ENCODE measurements at places on chromosomes 6 and 20.

DNA sequence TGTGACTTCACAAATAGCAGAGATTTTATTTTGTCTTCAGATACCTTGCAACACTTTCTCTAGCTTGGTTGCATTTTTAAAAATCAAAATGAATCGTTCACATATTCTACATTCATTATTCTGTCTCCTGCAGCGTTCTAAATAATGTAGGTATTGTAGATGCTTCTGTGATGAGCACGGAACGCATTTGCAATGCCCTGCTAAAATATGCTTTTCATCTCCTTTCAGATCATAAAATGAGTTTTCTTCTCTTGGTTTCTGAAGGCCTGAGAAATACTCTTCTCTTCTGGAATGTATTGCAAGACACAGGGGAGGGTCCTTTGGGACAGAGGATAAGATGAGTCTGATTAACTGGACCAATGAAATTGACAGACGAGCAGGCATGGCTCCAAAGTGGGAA lies 390.7 kb downstream of the PREX1 start:
- H3K27ac ChIP-seq, result no peak overlapping the region
- no peaks in the 10 kb centered on the region for H3K4me1 ChIP-seq
- H3K4me3 ChIP-seq, result no peak overlapping the region
- no peaks in the 10 kb centered on the region for H3K27me3 ChIP-seq

GRCh38 chr20:19934792-19935491 lies 82.2 kb upstream of the NAA20 start:
- no peaks in the 10 kb centered on the region for H3K36me3 ChIP-seq
- DNase-seq, result no peak
- no peak overlapping the region for H3K4me3 ChIP-seq

DNA sequence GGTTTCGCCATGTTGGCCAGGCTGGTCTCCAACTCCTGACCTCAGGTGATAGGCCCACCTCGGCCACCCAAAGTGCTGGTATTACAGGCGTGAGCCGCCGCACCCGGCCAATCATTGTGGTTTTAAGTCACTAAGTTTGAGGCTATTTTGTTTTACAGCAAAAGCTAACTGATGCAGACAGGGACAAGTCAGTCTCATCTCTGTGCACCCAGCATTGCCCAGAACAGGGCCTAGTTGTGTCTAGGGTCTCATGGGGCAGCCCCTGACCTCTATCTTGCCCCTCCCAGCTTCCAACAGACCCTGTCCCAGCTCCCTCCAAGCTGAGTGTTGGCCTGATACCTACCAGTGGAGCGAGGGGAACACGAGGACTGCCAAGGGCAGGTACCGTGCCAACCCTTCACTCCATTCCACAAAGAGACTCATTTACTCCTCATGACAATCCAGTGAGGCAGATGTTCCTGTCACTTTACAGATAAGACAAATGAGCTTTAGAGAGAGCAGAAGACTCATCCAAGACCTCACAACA lies 8.9 kb upstream of the RBCK1 start:
- H3K27me3 ChIP-seq, result no peaks in the 10 kb centered on the region
- H3K4me1 ChIP-seq, result no peaks in the 10 kb centered on the region
- no peak overlapping the region for H3K4me3 ChIP-seq
- DNase-seq, result no peak
- peaks cover 4% of the 10 kb centered on the region for H3K36me3 ChIP-seq

DNA sequence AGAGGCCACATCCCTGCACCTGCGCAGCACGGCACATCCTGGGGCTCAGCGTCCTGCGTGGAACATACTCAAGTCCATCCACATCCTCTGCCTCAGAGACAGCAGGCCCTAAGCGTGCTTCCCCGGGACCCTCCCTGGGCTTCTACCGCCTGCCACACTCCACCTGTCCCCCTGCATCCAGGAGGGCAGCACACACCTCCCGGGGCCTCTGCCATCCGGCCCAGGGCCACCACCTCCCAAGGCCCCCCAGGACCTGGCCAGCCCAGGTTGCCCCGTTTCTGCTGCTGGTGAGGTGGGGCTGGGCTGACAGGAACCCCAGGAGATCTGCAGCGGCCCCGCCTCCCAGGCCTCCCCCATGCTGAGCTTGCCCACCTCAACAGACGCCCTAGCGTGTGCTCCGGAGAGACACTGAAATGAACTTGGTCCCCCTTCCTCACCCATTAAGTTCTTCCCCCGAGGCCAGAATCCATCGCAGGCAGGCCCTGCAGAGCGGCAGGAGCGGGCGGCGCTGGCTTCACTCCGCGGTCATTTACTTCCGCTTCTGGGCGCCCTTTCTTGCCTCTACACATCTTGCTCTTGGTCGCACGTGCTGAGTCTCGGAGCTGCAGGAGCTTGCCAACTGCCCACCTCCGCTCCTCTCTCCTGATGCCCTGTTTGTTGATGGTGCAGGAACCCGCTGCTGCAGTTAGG lies 235.3 kb downstream of the TAF4 start:
- H3K27me3 ChIP-seq, result no peaks in the 10 kb centered on the region
- H3K36me3 ChIP-seq, result no peaks in the 10 kb centered on the region
- no peak overlapping the region for H3K27ac ChIP-seq

DNA sequence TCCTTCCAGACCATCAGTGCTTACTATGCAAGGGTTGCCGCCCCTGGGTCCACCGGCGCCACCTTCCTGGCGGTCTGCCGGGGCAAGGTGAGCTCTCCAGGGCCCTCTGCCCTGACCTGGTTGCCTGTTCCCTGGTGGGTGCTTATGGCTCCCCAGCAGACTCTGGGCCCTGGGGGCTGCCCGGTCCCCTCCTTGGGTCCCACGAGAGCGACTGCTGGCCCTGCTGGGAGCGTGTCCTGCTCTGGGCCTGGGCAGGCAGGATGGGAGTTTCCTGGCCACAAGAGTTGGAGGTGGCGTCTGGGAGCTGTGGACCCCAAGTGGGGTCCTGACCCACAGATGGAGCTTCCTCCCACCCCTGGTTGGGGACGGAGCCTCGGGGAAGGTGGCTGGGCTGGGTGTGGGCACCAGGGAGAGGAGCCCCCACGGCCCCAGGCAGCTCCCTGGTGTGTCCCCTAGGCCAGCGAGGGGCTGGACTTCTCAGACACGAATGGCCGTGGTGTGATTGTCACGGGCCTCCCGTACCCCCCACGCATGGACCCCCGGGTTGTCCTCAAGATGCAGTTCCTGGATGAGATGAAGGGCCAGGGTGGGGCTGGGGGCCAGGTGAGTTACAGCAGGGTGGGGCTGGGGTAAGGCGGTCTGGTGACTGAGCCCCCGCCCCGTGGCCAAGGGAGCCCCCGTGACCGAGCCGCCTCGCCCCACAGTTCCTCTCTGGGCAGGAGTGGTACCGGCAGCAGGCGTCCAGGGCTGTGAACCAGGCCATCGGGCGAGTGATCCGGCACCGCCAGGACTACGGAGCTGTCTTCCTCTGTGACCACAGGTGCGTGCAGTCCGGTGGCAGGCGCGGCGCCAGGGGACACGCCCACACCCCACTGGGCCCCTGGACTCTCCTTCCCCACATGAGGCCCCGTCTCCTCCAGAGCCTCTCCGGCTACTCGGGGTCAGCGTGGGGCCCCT lies 7.1 kb upstream of the TNFRSF6B start:
- H3K27ac ChIP-seq, result no peak overlapping the region
- peak; percentile 84 for DNase-seq
- peaks cover 4% of the 10 kb centered on the region for H3K4me1 ChIP-seq
- peaks cover 3% of the 10 kb centered on the region for H3K36me3 ChIP-seq
- H3K27me3 ChIP-seq, result no peaks in the 10 kb centered on the region

- H3K27me3 ChIP-seq, result no peaks in the 10 kb centered on the region
- no peaks in the 10 kb centered on the region for H3K4me1 ChIP-seq
- no peak overlapping the region for H3K27ac ChIP-seq
- H3K36me3 ChIP-seq, result no peaks in the 10 kb centered on the region
- DNase-seq, result no peak
Observed at GRCh38 chr6:134256862-134257261, 61.0 kb downstream of the SGK1 start.

GRCh38 chr6:162493917-162494316 lies 233.6 kb downstream of the PRKN start:
- H3K36me3 ChIP-seq, result no peaks in the 10 kb centered on the region
- no peak for DNase-seq
- no peaks in the 10 kb centered on the region for H3K27me3 ChIP-seq
- H3K27ac ChIP-seq, result no peak overlapping the region
- no peaks in the 10 kb centered on the region for H3K4me1 ChIP-seq

DNA sequence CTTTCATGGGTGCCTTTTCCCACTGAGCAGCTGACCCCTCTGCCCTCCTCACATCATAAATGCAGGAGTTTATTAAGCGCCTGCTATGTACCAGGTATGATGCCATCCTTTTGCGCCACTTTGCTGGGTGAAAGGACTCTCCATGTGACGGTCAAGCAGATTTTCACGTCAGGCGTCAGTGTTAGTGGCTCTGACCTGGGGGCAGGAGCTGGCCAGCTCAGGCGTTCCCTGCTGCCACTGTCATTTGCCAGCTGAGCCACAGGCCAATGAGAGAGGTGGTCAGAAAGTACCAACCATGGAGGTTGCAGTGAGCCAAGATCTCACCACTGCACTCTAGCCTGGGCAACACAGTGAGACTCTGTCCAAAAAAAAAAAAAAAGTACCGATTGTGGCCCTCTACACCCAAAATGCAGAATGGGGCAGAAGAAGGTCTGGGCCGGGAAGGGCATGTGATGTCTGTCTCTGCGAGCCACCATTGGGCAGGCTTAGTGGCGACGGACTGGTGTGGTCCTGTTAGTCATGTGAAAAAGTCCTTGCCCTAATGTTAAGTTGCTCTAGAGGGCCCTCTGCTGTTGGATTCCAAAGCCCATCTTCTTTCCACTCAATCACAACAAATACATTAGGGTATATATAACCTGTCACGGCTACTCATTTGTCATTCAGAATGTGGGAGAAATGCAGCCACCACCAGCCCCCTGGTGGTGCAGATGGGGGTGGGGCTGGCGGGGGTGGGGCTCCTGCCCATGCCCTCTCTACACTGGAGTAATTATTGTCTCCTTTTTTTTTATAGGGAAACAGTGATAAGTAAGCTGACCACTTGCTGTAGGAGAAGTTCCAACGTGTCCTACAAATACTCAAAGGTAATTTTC lies 18.4 kb upstream of the SLC22A1 start:
- peak; percentile 92 for DNase-seq
- H3K36me3 ChIP-seq, result peaks cover 35% of the 10 kb centered on the region
- H3K4me3 ChIP-seq, result no peak overlapping the region
- no peaks in the 10 kb centered on the region for H3K27me3 ChIP-seq

- H3K4me1 ChIP-seq, result peaks cover 8% of the 10 kb centered on the region
- no peak overlapping the region for H3K4me3 ChIP-seq
- H3K27ac ChIP-seq, result no peak overlapping the region
- no peaks in the 10 kb centered on the region for H3K36me3 ChIP-seq
- H3K27me3 ChIP-seq, result no peaks in the 10 kb centered on the region
- DNase-seq, result no peak
Observed at GRCh38 chr6:118558464-118559217, 10.5 kb downstream of the PLN start.

DNA sequence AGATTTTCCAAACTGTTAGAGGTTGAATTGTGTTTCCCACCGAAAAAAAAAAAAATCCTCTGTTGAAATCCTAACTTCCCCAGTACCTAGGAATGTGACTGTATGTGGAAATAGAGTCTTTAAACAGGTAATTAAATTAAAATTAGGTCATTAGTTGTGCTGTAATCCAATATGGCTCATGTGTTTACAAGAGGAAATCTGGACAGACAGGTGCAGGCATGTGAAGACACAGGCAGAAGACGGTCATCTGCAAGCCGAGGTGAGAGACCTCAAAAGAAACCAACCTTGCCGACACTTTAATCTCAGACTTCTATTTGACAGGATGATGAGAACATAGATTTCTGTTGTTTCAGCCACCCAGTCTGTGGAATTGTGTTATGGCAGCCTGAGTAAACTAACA lies 28.6 kb upstream of the EZR start:
- no peaks in the 10 kb centered on the region for H3K36me3 ChIP-seq
- H3K27ac ChIP-seq, result no peak overlapping the region
- DNase-seq, result no peak
- no peaks in the 10 kb centered on the region for H3K27me3 ChIP-seq

GRCh38 chr6:108168501-108169463 lies 3.0 kb downstream of the NR2E1 start:
- H3K27me3 ChIP-seq, result peaks cover 100% of the 10 kb centered on the region
- H3K27ac ChIP-seq, result no peak overlapping the region
- H3K36me3 ChIP-seq, result no peaks in the 10 kb centered on the region
- H3K4me3 ChIP-seq, result no peak overlapping the region
- H3K4me1 ChIP-seq, result no peaks in the 10 kb centered on the region
- DNase-seq, result peak; percentile 96

GRCh38 chr6:168134560-168135201 lies 55.7 kb upstream of the FRMD1 start:
- no peaks in the 10 kb centered on the region for H3K36me3 ChIP-seq
- no peaks in the 10 kb centered on the region for H3K27me3 ChIP-seq
- DNase-seq, result no peak
- H3K27ac ChIP-seq, result no peak overlapping the region
- H3K4me1 ChIP-seq, result peaks cover 3% of the 10 kb centered on the region

GRCh38 chr6:142833054-142833453 lies 111.9 kb downstream of the HIVEP2 start:
- no peaks in the 10 kb centered on the region for H3K27me3 ChIP-seq
- H3K4me3 ChIP-seq, result no peak overlapping the region
- H3K36me3 ChIP-seq, result no peaks in the 10 kb centered on the region
- H3K27ac ChIP-seq, result peak overlapping the region; percentile 72

- no peak overlapping the region for H3K27ac ChIP-seq
- no peaks in the 10 kb centered on the region for H3K36me3 ChIP-seq
- no peak overlapping the region for H3K4me3 ChIP-seq
- no peaks in the 10 kb centered on the region for H3K27me3 ChIP-seq
Observed at GRCh38 chr6:86706449-86706848, 230.9 kb upstream of the HTR1E start.

GRCh38 chr6:8743170-8743745 lies 307.9 kb upstream of the SLC35B3 start:
- no peaks in the 10 kb centered on the region for H3K27me3 ChIP-seq
- no peaks in the 10 kb centered on the region for H3K4me1 ChIP-seq
- no peak overlapping the region for H3K27ac ChIP-seq
- no peaks in the 10 kb centered on the region for H3K36me3 ChIP-seq

DNA sequence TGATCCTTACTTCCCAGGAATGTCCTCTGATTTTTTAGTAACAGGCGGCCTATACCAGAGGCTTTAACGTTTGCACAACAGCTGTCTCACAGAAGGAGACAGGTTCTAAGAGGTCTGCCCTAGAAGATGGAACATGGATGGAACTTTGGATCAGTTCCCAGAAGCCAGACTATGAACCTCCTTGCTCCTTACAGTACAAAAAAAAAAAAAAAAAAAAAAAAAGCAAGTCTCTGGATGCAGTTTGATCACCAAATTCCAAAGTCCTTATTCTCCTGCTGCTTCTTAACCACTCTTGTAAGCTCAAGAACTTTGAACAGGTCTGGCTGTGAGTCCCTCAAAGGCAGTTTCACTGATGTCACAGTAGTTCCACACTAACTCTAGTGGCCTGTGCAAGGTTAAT lies 2.0 kb upstream of the TRMT11 start:
- no peaks in the 10 kb centered on the region for H3K36me3 ChIP-seq
- DNase-seq, result peak; percentile 62
- H3K4me1 ChIP-seq, result peaks cover 34% of the 10 kb centered on the region
- no peaks in the 10 kb centered on the region for H3K27me3 ChIP-seq
- H3K4me3 ChIP-seq, result no peak overlapping the region

DNA sequence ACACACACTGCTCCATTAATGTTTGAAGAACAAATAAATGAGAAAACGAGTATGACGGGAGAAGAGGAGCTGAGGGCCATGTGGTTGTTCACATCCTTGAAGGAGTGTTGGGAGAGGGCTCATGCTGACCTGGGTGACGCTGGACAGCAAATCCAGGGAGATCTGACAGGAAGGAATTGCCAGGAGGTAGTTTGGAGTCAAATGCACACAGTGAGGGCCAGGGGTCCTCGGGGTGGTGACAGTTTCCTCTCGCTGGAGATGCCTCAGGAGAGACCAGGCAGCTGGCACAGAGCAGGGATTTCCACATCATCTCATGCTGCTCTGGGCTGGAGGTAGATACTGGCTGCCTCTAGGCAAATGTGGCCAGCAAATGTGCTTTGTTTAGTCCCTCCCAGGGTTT lies 2.0 kb upstream of the TMEM181 start:
- no peak overlapping the region for H3K4me3 ChIP-seq
- no peak overlapping the region for H3K27ac ChIP-seq
- peaks cover 11% of the 10 kb centered on the region for H3K27me3 ChIP-seq
- no peaks in the 10 kb centered on the region for H3K36me3 ChIP-seq
- peak; percentile 60 for DNase-seq
